WERI-Rb-1 (cell line): ENCODE measurements at places on chromosomes 5 and 9.

DNA sequence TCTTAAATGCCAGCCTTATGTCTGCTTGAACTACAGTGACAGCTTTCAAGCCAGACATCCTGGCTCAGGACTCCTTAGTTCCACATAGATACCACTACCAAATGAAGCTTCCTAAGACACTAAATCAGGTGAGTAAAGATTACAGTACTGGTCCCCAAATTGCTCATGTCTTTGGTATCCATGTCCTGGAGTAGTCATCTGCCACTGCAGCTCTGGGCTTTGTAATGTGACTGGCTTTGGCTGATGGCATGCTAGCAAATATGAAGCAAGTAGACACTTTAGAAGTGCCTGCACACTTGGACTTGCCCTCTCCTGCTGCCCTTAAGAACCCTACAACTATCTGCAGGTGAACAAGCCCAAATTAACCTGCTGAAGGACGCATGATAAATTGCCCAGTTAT is 334.9 kb downstream of the BNC2 start:
- no peak for DNase-seq

DNA sequence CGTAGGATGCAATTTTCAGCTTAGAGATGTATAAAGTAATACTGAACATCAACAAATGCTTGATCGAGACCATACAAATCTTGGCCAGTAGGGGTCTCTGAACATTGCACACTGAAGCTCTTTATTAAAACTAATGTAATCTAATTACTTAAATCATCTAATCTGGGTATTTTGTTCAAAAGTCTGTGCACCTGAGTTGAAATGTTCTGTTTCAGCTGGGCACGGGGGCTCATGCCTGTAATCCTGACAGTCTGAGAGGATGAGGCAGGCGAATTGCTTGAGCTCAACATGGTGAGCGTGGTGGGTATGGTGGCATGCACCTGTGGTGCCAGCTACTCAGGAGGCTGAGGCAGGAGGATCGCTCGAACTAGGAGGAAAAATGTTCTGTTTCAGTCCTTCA is 41.0 kb downstream of the ESM1 start:
- no peak for DNase-seq

- no peak for DNase-seq
These were observed 65.6 kb downstream of the HOMER1 start for GRCh38 chr5:79448336-79448735.

GRCh38 chr5:54753034-54753433 is 232.4 kb downstream of the ESM1 start:
- no peak for DNase-seq

GRCh38 chr5:17115855-17116254 is 101.6 kb upstream of the BASP1 start:
- DNase-seq: no peak
